ENCODE measurements at places on chromosomes 11 and 22.

DNA sequence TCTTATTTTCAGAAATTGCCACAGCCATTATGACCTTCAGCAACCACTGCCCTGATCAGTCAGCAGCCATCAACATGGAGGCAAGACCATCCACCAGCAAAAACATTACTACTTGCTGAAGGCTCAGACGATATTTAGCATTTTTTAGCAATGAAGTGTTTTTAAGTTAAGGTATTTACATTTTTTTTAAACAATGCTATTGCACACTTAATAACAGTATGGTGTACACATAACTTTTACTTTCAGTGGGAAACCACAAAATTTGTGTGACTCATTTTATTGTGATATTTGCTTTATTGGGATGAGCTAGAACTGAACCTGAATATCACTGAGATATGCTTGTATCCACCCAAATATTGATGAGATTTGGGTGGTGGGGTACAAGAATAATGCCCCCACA lies 110.9 kb downstream of the TSPAN18 start:
- DNase-seq = no peak

GRCh38 chr11:27248576-27249509 lies 114.2 kb downstream of the CCDC34 start:
- no peak for DNase-seq

DNA sequence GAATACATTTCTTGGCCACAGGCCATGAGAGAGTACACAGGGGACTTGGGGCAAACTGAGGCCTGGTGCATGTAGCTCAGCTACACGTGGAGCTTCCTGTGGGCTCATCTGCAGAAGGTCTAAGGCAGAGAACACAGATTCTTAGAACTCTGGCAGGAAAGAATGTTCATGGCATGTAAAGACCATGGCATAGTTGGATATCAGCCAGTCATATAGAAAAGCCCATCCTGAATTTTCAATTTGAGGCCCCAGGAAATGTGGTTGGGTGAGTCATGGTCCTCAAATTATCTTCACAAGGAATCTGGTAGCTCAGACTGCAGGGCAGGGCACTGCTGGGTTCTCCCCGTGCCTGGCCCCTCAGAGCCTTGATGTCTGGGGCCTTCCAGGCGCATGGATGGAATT lies 13.7 kb upstream of the ST3GAL4 start:
- no peak for DNase-seq

- no peak for DNase-seq
Measured at GRCh38 chr11:14857621-14858020, 34.4 kb downstream of the CYP2R1 start.

DNA sequence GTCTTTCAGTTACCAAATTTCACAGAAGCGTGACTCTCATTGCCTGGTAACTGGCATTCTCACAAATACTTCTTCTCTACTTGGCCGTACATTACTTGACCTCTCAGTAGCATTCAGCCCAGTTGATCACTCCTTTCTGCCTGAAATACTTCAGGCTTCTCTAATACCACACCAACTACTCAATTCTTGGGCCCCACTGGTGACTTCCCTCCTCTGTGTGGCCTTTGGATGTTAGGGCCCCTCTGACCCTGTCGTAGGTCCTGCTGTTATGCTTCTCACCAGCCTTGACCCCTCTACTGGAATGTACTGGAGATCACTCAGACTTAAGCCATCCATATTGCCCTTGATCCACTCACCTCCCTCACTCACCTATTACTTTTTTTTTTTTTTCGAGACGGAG lies 2.2 kb upstream of the EFCAB6 start:
- no peak for DNase-seq
